ENCODE measurements at places on chromosomes 7 and 10. TPM values are rescaled to one million over a fixed set of nuclear protein-coding genes. Genes with fewer than 3 reads are reported as not detected.

- no peak for DNase-seq
Measured at GRCh38 chr7:94391726-94392392, 2.8 kb upstream of the COL1A2 start.

FOXI2 gene
- 1.7 TPM for polyA plus RNA-seq

GRCh38 chr7:37930226-37930948 is 9.9 kb downstream of the EPDR1 start:
- no peak for DNase-seq

DNA sequence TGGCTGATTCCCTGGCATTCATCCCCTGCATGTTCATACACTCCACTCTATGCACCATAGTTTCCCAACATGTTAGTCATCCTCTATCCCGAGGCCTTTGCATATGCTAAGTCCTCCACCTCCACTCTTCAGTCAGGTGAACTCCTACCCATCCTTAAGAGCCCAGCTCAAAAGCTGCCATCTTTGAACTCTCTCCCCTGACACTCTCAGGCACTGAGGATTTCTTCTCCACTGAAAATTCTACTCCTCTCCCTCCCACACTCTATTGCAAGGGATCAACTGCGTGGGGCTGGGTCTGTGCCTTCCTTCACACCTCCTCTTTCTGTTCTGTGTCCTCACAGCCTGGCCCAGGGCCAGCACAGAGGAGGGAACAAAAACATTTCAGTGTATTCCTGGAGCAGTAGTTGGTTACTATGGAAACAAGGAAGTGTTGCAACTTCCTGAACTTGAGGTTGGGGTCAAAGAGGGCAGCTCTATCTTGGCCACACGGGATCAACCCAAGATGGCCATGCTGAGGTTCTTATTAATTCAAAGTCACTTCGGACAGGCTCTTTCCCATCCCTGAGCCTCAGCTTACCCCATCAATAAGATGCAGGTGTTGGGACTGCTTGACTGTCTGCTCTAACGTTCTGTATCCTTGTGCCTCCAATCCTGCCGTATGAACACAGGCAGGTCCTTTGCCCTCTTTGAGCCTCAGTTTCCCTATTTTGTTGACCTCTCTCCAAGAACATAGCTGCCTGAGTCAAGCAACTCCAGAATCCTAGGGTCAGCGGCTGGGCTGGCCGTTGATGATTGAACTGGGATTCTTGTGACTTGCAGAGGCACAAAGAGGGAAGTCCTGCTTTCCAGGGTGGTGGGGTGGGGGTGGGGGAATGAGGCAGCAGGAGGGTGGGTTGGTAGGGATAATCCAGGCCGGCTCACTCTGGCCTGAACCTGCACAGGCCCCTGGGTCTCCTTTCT is 15.5 kb downstream of the ZMIZ1 start:
- DNase-seq = no peak

- no peak for DNase-seq
Measured at GRCh38 chr10:102669206-102670064, 25.2 kb downstream of the TRIM8 start.

- no peak for DNase-seq
Measured at GRCh38 chr7:95469848-95470247, 15.9 kb upstream of the ASB4 start.

GRCh38 chr10:60380781-60381180 is 8.9 kb downstream of the ANK3 start:
- DNase-seq = no peak

DNA sequence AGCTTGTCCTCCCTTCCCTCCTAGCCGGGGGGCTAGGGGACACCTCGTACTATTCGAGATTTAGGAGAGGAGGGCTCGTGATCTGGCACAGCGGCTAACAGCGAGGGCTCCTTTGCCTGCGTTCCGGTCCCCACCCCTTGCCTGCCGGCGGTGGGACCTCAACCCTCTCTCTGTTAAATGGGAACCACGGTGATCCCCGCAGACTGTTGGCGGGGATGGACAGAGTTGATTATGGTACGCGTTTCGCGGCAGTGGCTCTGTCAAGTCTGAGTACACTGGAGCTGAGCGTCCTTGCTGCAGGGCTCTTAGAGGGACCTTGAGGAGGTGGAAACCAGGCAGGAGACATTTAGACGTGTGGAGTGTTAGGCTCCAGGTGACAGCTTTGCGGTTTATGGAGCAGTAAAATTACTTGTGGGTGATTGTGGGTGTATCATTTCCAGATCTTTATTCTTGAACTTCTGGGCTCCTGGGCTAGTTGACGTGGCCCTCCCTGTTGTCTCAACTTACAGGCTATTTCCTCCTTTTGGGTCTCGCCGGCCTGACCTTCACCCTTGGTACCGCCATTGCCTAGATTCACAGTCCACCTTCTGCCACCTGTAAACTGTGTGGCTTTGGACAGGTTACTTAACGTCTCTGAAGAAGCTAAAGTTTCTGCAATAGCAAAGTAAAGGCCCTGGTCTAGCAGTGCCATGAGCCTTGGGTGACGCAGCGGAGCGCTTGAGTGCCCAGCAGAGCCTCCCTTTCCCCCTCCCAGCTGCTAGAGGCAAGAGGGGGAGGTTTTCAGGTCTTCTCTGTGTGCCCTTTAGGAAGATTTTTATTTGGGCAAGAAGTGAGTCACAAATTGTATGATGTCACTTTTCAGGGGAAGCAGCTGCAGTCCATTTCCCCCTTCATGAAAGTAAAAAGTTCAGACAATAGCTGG is 739 bp downstream of the CASP7 start:
- peak; percentile 26 for DNase-seq

NEUROD6 gene
- not detected for polyA plus RNA-seq

DNA sequence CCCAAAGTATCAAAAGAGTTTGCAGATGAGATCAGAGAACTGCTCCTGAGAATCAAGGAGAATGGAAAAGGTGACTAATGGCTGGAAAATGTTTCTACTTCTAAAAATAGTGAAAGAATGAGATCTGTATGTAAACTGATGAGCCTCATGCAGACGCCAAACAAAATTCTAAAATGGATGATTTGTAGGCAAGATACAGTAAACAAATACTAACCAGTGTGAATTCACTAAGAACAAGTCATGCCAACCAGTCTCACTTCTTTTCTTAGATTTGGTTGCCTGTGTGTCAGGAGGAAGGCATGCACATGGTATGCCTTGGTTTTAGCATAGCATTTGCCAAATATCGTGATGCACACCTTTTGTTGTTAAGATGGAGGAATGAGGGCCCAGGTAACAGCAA is 94.9 kb upstream of the PIK3CG start:
- DNase-seq = no peak

- no peak for DNase-seq
Measured at GRCh38 chr10:132865851-132866600, 76.3 kb downstream of the CFAP46 start.

DNA sequence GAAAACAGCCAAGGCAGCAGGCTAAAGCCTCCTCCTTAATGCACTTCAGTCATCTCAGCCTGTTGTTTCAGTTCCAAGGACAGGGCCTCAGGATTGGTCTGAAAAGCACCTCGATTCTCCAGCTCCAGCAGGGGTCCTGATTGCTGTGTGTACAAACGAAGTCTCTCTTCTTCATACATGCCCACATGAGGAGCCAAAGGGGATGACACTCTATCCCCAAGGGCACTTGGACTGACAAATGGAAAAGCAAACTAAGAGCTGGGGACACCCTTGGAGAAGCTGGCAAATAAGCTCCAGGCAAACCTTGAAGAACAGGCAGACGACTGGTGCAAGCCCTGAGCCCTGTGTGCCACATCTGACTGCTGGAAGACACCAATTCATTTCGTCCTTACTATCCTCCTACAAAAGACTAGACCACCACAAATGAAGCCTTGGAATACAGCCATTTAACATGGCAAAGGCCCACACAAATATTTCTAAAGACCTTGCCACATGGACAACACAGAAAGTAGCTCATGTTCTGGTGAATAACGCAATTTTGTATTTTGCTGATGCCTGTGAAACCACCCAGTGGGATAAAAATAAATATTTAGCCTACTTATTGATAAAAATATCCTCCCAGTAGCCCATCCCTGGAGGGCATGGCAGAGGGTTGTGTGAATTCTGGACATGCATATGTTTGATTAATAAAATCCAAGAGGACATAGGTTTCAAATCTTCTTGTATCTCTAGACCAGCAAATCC is 61.9 kb downstream of the PARD3 start:
- DNase-seq = no peak

- DNase-seq = no peak
Measured at GRCh38 chr7:142608630-142609428, 140.4 kb upstream of the PRSS1 start.

DNA sequence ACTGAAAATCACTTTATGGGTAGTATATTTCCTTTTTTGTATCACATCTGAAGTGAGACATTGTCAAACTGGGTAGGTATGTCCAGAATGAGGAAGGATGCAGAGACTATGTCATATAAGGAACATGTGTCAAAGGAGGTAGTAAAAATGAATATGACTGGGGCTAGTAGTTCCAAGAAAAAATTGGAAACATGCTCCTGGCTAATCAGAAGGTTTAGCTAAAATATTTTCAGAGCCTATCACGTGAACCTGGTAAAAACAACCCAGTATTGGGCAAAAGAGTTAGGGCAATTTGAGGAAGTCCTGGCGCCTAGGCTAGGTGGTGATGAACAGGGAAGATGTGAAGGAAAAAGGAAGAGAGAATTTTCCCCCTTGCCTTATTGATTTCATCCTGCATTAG is 26.4 kb downstream of the ENTPD1 start:
- DNase-seq = no peak

- DNase-seq = no peak
Measured at GRCh38 chr10:10897400-10897799, 120.3 kb upstream of the CELF2 start.

GRCh38 chr10:43616697-43617370 is 10.6 kb downstream of the ZNF485 start:
- no peak for DNase-seq

GRCh38 chr7:1844336-1844950 is 174.4 kb downstream of the ELFN1 start:
- no peak for DNase-seq

DNA sequence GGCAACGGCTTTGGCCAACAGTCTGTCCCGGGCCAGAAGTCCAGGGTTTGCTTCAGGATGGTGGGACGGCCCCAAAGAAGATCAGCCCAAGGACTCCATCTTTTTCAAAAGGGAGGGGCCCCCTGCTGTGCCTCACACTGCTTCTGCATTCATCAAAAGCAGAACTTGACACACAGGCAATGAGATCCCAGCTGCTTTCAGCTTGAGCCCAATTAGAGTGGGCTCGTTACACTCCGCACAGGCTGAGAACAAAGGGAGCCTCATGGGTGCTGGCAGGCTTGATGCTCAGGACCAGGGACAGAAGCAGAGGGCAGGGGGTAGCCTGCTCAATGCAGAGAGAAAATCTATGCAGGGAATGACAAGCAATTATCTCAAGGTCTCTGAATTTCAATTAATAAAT is 45.5 kb downstream of the VOPP1 start:
- no peak for DNase-seq

- DNase-seq = no peak
Measured at GRCh38 chr10:64518456-64518855, 997.3 kb downstream of the REEP3 start.

PNLIPRP2 gene
- polyA plus RNA-seq = not detected

DGKI gene
- polyA plus RNA-seq = 1.5 TPM

TRPV6 gene
- 9.8 TPM for polyA plus RNA-seq

DNA sequence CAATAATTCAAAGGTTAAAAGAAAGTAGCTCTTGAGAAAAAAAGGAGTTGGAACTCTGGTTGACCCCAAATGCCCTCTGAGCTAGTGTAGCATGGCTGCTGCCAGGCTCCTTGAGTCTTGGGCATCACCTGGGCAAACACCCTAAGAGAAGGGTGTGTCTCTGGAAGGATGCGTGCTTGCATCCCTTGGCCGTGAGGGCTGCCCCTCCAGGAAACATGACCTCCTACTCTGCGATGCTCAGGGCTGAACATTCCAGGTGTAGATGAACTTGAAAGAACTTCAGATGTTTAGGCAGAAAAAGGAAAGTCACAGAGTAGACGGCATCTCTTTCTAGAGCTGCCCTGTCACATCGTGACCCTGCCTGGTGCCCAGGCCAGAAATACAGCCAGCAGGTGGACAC is 189.4 kb upstream of the TCERG1L start:
- no peak for DNase-seq

TMEM178B gene
- polyA plus RNA-seq = 0.56 TPM

RASA4 gene
- 23.9 TPM for polyA plus RNA-seq

GRID1 gene
- polyA plus RNA-seq = 1.5 TPM

GRCh38 chr7:47376991-47377616 is 204.8 kb downstream of the TNS3 start:
- DNase-seq = no peak

DNA sequence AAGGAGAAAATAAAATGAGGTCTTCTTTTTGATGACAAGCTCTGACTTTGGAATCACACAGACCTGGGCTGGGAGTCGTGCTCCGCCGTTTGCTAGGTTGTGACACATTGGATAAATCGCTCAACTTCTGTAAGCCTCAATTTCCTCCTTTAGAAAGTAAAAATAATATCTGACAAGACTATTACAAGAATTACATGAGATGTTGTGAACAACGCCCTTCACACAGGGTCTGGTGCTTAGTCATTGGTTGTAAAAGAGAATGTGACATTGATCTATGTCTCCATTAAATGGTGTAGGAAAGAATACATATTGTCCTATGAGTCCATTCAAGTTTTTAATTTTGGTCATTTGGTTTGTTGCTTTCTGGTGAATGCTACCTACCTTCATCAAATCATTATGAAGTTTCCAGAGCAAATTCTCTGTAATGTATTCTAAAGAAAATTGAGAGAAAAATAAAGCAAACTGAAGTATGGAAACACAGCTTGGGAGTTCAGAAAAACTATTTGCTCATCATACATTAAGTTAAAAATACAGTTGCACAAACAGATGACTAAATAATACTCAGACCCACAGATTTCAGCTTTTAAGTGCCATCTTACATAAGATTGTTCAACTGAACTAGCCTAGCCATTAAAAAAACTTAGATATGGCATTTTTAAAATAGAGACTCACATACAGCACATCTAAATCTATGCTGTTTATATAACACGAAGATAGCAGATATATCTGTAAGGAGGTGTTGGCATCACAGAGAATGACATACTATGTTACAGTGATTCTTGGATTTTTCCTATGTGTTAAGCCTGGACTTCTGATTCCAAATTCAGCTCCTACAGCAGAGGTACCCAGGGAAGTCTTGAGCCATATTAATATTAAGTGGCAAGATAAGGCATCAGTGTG is 12.3 kb upstream of the ADRB1 start:
- DNase-seq = no peak

DNA sequence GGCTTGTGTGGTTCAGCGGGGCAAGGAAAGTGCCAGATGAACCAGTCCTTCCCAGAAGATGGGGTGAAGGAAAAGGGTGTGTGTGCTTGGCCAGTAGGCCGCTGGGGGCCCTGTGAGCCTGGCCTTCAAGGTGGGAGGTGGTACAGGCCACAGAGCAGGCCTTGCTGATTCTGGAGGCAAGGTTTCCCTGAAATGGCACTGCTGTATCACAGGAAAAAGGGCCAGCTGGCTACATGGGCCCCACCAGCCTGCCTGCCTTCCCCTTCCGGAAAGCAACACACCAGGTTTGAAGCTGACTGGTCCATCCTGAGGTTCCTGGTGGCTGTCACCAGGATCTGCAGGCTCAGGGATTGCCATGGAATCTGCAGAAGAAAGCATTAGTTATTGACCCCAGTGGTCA is 12.5 kb downstream of the MMRN2 start:
- no peak for DNase-seq

- DNase-seq = no peak
Measured at GRCh38 chr7:142188154-142188553, 69.7 kb downstream of the PRSS58 start.

GRCh38 chr7:31642681-31643115 is 44.3 kb upstream of the PPP1R17 start:
- no peak for DNase-seq

ZNF862 gene
- 20.9 TPM for polyA plus RNA-seq

SH2D4B gene
- 0.13 TPM for polyA plus RNA-seq

AGAP9 gene
- polyA plus RNA-seq = 9.9 TPM

GRCh38 chr7:47720907-47721244 is 139.0 kb upstream of the TNS3 start:
- no peak for DNase-seq
